Thymus (tissue), 14 donors: ENCODE measurements at places on chromosomes 6 and 20.

- no peak for DNase-seq
Observed at GRCh38 chr20:2709205-2709981, 16.8 kb downstream of the EBF4 start.

DNA sequence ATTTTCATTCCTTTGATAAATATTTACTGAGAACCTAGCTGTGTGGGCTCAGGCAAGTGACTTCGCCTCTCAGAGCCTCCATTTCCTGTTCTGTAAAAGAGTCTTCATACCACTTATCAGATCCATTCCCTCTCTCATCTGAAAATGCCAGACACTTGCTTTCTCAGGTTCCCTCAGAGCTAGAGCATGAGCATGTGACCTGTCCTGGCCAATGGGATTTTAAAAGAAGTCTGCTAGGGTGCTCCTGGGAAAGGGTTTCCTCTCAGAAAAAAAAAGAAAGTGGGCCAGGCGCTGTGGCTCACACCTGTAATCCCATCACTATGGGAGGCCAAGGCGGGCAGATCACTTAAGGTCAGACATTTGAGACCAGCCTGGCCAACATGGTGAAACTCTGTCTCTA, 5.3 kb downstream of the KCNB1 start:
- DNase-seq = no peak

- no peak for DNase-seq
Observed at GRCh38 chr6:44269178-44269920, 901 bp upstream of the TMEM151B start.

- DNase-seq = no peak
Observed at GRCh38 chr6:1099264-1099663, 212.6 kb upstream of the FOXQ1 start.

GRCh38 chr6:168838037-168838399, 397.0 kb downstream of the SMOC2 start:
- DNase-seq = no peak

- DNase-seq = no peak
Observed at GRCh38 chr20:51497542-51498467, 44.7 kb downstream of the NFATC2 start.

- DNase-seq = no peak
Observed at GRCh38 chr6:145886228-145886956, 71.8 kb upstream of the FBXO30 start.

GRCh38 chr20:25389401-25389857, 1.2 kb downstream of the ABHD12 start:
- DNase-seq = no peak

DNA sequence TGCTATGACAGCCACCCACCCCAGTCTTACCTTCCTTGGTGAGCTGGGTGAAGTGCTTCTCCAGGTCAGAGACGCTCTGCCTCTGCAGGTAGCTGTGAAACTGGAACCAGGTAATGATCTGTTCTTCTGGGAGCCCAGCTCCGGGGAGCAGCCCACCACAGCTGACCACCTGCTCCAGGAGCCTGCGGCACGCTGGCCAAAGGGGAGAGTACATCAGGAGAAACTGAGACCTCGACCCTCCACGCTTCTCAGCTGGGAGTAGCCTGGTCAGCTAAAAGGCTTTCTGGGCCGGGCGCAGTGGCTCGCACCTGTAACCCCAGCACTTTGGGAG, 82.8 kb downstream of the PTPN1 start:
- DNase-seq = no peak

- DNase-seq = no peak
Observed at GRCh38 chr6:10391799-10392198, 23.1 kb downstream of the TFAP2A start.

GRCh38 chr6:151689499-151690201, 117.8 kb upstream of the ESR1 start:
- no peak for DNase-seq

GRCh38 chr6:160766657-160766988, 64.6 kb downstream of the PLG start:
- DNase-seq = no peak

GRCh38 chr6:147150293-147150692, 53.9 kb upstream of the STXBP5 start:
- no peak for DNase-seq

GRCh38 chr20:59171986-59172385, 8.4 kb downstream of the ZNF831 start:
- DNase-seq = no peak

GRCh38 chr6:132354517-132355167, 46.6 kb downstream of the MOXD1 start:
- no peak for DNase-seq

DNA sequence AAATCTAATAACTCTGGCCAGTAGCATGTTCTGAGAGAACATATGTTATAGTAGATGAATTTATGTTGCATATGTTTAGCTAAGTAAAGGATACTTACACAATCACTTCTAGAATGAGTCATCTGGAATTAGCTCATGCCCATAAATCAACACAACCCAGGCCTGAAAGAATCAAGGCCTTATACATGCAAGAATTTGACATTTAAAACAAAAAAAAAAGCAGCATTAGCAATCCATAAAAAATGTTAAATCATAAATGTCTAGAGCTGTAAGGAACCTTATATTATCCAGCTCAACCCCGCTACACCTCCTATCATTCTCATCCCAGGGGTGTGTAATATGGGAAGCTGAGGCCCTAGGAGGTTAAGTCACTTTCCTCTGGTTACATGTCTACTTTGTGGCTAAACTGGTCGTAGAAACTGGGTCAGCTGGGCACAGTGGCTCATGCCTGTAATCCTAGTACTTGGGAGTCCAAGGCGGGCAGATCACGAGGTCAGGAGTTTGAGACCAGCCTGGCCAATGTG, 105.2 kb upstream of the CARMIL1 start:
- DNase-seq = no peak

DNA sequence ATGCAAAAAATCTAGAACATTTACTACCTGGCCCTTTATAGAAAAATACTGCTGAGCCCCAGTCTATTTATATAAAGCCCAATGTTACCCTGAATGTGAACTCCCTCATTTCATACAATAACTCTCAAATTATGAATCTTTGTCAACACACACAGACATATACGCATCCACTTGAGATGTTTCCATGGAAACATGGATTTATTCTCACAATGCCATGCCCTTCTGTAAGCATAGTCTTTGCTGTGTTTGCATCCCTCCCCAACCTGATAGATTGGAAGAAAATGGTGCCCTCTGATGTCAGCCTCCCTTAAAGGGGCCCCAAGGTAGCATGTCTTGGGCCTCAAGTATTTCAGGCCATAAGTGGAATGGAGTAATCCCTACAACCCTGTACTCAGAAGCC, 573.1 kb downstream of the KIF16B start:
- DNase-seq = no peak
